ENCODE measurements at places on chromosomes 6 and 20.

- peak; percentile 48 for DNase-seq
Observed at GRCh38 chr6:167572841-167573271, 248.0 kb downstream of the TTLL2 start.

- no peak for DNase-seq
Observed at GRCh38 chr6:36627141-36627540, 33.0 kb downstream of the SRSF3 start.

GRCh38 chr20:57064836-57065235, 201.6 kb downstream of the BMP7 start:
- no peak for DNase-seq

GRCh38 chr6:134918418-134918961, 31.4 kb downstream of the ALDH8A1 start:
- DNase-seq = no peak

- no peak for DNase-seq
Observed at GRCh38 chr6:90045535-90045934, 151.3 kb downstream of the GJA10 start.

GRCh38 chr6:52664991-52665686, 5.8 kb upstream of the TMEM14A start:
- DNase-seq = no peak

DNA sequence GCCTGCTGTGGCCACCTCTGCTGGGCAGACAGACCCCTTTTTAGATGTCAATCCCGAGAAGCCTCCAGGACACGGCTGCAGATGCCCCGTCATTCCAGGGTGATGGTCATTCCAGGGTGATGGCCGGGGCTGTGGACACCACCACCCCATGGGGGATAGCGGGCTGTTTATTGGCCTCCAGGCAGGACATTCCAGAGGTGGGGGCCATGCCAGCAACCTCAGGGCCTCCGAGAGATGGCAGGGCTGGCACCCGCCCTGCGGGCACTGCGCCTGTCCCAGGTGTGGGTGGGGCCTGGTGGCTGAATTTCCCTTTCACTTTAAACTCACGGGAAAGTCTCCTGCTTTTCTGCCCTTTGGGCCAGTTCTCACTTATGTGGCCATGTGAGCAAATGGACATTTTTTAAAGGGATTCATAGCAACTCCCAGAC, 14.5 kb downstream of the COL9A3 start:
- DNase-seq = no peak

DNA sequence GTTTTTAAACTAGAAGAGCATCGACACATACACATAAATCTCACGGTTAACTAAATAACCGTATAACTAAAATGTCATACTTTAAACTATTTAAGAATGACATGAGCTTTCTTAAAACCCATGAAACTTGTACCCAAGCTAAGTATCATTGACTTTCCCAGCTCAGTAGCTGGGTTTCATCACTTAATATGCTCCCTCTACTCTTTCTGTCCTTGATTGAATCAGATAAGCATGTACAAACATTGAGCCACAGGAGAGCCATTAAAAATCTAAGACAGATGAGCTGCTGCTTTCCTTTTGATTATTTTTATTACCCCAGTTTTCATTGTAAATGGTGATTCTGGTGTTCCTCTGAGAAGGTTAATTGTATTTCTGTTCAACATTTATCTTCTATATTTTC, 115.8 kb downstream of the FOXO3 start:
- DNase-seq = no peak

GRCh38 chr6:51398064-51398705, 579.5 kb downstream of the TFAP2B start:
- no peak for DNase-seq

GRCh38 chr6:168083514-168083885, 4.5 kb upstream of the FRMD1 start:
- DNase-seq = no peak

DNA sequence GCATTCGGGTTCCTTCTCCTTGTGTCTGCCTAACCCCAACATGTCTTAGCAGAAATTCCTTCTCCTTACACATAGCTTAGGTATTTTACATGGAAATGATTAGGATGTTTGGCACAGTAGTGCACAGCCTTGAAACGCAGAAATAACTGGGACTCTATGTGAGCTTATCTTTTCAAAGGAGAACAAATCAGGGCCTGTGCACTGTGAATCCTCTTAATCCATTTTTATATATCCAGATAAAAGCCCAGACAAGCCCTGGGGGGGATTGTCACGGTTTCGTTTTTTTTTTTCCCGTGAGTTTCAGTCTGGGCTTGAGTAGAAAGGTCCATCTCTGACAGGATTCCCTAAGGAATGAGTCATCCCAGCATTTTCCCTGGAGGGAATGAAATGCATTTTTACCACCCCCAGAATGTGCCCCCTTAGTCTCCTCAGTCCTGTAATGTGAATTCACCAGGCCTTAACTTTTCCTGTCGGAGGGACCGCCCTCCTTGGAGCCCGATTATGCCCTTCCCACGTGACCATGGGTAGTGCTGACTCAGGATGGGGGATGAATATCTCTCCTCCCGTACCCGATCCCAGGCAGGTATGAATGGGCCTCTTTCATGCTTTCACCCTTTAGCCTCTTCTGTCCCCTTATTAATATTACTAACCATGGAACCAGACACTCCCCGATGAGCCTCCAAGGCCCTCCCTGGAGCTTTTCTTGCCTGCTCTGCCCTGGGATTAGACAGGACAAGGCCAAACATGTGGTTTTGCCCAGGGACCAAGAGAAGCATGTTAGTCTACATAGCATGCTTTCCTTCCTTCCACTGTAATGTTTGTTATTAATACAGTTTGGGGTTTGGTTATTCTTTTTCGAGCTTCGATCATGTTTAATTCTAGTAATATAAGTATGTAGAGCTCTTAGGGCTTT, 23.9 kb upstream of the NAA20 start:
- DNase-seq = no peak

GRCh38 chr20:20664795-20665589, 47.5 kb downstream of the RALGAPA2 start:
- DNase-seq = peak; percentile 81

- DNase-seq = no peak
Observed at GRCh38 chr6:47303861-47304260, 5.8 kb downstream of the TNFRSF21 start.

GRCh38 chr6:13261464-13261994, 66.8 kb downstream of the TBC1D7 start:
- peak; percentile 42 for DNase-seq

- no peak for DNase-seq
Observed at GRCh38 chr20:36113566-36114250, 40.8 kb upstream of the EPB41L1 start.

DNA sequence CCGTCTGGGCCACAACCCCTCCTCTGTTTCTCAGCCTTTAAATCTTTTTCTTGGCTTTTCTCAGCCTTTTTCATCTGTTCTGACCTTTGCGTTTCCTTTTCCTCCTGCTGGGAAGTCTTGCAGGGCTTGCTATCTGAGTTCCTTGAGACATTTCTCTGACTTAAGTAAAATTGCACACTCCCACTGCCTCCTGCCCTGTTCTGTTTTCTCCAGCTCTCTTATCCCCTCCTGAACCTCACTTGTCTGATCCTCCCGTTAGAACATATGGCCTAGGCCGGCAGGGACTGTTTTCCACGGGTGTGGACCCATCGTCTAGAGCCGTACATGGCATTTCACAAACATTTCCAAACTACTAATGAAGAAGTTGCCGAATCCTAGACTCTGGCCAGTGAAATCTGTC, 63.0 kb downstream of the ARID1B start:
- DNase-seq = no peak

GRCh38 chr6:4055420-4056041, 23.4 kb downstream of the FAM217A start:
- DNase-seq = peak; percentile 80

GRCh38 chr6:126826166-126826714, 292.2 kb upstream of the RSPO3 start:
- no peak for DNase-seq

DNA sequence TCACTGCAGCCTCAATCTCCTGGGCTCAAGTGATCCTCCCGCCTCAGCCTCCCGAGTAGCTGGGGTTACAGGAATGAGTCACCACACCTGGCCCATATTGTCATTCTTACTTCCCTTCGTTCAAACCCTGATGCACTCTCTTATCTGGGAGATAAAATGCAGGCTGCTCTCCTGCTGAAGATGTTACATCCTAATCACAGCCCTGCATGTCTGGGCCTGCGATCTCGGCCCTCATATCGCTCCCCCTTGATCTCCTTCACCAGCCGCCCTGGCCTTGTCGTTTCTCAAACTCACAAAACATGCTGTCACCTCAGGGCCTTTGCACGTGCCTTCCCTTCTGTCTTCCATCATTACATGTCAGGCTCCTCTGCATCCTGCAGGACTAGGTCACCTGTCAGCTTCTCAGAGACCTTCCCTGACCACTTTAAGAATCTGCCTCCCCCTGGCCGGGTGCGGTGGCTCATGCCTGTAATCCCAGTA, 8.8 kb upstream of the C20orf203 start:
- DNase-seq = no peak

DNA sequence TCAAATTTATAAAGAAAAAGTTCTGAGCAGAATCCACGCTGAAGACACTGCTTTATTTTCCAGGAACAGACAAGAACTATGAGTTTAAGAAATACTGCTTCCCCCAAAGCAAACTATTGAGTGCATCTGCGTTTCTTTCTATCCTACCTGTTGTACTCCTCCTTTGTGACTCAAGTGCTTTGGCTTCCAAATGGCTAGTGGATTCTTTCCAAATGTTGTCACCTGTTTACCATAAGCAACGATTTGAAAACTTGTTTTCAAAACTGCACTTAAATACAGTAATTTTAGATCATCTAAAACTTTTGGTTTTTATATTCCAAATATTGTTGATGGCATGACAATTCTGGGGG, 9.5 kb downstream of the PXDC1 start:
- no peak for DNase-seq

DNA sequence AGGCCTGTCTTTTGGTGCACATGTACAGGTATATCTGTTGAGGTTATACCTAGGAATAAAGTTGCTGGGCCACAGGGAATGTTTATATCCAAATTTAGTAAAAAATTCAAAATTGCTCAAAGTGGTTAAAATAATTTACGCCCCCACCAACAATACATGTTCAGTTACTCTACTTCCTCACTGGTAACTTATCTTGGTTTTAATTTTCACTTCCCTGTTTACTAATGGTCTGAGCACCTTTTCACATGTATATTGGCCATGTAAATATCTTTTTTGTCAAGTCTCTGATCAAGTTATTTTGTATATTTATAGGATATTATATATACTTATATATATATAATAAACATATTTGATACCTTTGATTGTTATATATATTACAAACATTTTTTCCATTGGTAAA, 9.7 kb downstream of the PDE7B start:
- DNase-seq = no peak

GRCh38 chr20:41334443-41335421, 5.9 kb upstream of the LPIN3 start:
- DNase-seq = no peak

GRCh38 chr6:142047934-142048592, 84.7 kb upstream of the GJE1 start:
- DNase-seq = peak; percentile 29

DNA sequence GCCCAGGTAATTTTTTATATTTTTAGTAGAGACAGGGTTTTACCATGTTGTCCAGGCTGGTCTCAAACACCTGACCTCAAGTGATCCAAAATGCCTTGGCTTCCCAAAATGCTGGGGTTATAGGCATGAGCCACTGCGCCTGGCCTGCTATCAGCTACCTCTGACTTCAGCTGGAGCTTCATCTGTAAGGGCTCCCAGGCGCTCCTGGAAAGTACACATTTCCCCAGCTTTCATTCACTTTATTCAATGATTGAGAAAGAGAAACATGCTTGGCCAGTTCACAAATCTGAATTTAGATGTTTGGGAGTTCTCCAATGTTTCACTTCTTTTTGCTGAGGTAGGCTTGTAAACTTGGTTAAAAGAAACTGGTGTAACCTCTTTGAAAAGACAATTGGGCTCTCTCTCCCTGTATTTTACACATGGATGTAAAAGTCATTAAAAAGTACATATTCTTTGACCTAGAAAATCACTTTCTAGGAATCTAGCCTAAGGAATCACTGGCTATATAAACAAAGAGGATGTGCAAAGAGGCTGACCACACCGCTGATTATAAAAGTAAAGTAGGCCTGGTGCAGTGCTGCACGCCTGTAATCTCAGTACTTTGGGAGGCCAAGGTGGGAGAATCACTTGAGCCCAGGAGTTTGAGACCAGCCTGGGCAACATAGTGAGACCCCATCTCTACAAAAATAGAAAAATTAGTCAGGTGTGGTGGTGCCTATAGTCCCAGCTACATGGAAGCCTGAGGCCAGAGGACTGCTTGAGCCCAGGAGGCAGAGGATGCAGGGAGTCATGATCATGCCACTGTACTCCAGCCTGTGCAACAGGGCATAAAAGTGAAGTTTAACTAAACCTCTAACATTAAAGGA, 128.9 kb downstream of the BACH2 start:
- DNase-seq = no peak

GRCh38 chr6:11218102-11218442, 14.4 kb downstream of the NEDD9 start:
- DNase-seq = no peak

GRCh38 chr20:46277602-46278001, 30.7 kb downstream of the CDH22 start:
- DNase-seq = no peak

DNA sequence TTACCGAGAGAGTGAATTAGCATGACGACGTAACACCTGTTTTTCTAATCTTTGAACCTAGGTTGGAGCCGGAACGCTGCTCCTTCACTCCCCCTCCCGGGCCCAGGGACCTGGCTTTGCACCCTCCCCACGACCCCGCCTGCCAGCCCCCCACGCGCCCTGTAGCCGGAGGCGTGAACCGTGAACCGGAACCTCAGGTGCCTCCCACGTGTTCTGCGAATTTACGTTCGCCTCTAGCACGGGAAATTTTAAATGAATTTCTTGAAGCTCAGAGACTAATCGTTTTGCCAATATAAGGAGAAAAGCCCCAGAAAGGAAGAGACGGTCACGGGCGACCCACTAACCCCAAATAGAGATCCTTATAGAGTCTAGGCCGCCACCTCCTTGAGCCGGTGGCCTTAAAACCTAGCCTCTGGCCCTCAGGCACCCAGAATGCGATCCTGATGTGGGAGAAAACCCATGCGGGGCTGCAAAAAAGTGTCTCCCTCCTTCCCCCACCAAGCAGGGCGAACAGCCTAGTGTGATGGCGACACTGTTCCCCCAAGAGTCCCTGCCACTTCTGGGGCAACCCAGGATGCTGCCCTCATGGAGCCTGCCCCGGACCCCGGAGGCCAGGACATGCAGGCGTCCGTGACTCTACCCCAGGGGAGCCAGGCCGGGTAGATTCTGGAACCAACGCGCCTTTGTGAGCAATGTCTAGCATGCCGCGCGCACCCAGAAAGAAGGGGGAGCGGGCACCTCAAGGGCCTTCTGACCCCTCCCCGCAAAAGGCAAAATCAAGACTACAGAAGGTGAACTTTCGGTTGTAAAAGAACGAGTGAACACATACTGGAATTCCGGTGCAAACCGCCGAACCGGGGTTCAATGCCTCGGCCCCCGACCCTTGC, 2.7 kb upstream of the SIM1 start:
- no peak for DNase-seq
